ENCODE measurements at places on chromosomes 7 and 10.
A peak's percentile ranks its signal among the peaks of the same experiment; 100 is the strongest.

DNA sequence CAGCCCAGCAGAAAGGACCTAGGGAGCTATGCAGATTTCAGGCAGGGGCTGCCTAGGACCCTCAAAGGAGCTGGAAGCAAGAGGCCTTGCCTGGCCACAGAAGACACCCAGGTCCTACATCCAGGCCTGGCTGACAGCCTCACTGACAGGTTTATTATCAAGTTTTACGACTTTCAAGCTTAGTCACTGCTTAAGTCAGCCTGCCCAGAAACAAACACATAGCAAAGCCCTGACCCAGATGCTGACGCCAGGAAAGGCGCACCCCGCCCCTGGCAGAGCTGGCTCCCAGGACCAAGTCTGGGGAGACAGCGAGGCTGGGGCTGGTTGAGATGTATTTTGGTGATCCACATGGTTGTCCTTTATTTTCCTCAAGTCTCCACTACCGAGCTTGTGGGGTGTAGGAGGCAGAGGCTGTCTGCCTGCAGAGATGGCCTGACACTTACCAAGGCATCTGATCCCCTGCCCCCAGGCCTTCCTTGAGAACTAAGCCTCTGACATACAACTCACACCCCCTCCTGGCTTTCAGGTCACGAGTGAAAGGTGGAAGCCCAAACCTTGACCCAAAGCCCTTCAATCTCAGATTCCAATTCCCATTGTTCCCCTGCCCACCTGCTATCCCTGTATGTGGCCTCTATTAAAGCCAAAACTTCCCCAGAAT lies 80.7 kb upstream of the EMX2 start:
- DNase-seq = peak; percentile 81

- DNase-seq = no peak
Measured at GRCh38 chr7:78490524-78490923, 692.0 kb downstream of the PHTF2 start.

- DNase-seq = no peak
Measured at GRCh38 chr10:43376046-43376635, 4.7 kb downstream of the FXYD4 start.

GRCh38 chr10:64038107-64038506 lies 516.9 kb downstream of the REEP3 start:
- no peak for DNase-seq

- DNase-seq = peak; percentile 64
Measured at GRCh38 chr10:75099952-75100763, 11.3 kb upstream of the SAMD8 start.

- DNase-seq = no peak
Measured at GRCh38 chr10:120012566-120012965, 120.0 kb downstream of the SEC23IP start.

DNA sequence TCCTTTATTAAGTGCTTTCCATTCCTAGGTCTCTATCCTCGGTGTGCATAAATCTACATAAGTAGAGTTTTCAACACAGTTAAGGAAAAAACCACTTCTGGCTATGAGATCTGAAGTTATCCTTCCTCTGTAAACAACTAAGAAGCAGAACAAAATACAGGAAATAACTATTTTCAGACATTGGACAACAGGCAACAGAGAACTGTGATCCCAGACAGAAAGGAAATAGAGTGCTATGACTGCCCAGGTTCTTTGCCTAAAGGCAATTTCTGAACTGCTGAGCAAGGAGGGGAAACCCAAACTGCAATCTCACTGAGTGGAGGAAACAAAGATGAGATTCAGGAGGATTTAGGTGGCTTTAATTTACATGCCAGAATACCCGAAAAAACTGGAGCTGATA lies 285.4 kb downstream of the SNX13 start:
- DNase-seq = no peak

GRCh38 chr7:124792002-124792401 lies 26.4 kb upstream of the GPR37 start:
- no peak for DNase-seq
